ENCODE measurements at places on chromosomes 6 and 20.

GRCh38 chr6:19838442-19839236 is 1.5 kb downstream of the ID4 start:
- DNase-seq, result no peak

- DNase-seq, result no peak
Observed at GRCh38 chr6:151325075-151326050, 66.0 kb downstream of the ZBTB2 start.

DNA sequence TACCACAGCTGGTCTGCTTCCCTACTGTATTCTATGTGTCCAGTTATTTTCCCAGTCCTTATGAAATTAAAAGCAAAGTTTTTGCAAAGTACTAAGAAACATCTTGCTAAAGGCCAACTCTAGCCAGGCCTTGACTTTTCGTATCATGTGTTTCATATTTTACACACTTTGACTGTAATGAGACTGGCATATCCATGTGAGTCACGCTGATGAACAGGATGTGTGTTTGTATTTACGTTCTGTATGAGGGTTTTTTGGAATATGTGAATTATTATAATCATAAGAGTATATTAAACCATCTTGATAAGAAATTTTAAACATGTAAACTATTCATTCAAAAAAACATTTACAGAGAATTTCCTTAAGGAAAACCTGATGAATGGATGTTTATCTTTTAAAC is 59.7 kb downstream of the EYA4 start:
- no peak for DNase-seq

GRCh38 chr20:62845416-62846160 is 16.0 kb downstream of the TCFL5 start:
- no peak for DNase-seq

- DNase-seq, result no peak
Observed at GRCh38 chr6:110538416-110539160, 62.2 kb upstream of the SLC22A16 start.

- DNase-seq, result peak; percentile 45
Observed at GRCh38 chr20:62405108-62405980, 1.7 kb downstream of the CABLES2 start.

- no peak for DNase-seq
Observed at GRCh38 chr20:13061381-13061780, 52.6 kb downstream of the SPTLC3 start.

GRCh38 chr20:57805747-57806146 is 95.9 kb upstream of the PMEPA1 start:
- DNase-seq, result no peak

GRCh38 chr6:29561091-29561490 is 1.6 kb upstream of the UBD start:
- no peak for DNase-seq

DNA sequence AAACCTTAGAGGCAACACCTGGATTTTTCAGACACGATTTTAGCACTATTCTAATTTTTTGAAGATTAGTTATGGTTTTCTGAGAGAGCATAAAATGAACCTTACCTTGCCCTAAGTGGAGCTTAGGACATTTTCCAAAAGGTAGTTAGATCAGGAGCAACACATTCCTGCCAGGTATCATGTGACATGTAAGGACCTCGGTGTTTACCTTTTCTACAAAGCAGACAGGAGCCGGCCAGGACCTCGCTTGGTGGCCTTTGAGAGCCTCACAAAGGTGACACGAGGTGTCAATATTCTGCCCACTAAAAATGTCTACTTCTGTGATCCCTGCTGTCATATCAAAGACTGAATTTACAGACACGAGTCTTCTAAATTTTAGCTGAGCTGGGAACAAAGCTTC is 174.9 kb downstream of the SMOC2 start:
- no peak for DNase-seq

DNA sequence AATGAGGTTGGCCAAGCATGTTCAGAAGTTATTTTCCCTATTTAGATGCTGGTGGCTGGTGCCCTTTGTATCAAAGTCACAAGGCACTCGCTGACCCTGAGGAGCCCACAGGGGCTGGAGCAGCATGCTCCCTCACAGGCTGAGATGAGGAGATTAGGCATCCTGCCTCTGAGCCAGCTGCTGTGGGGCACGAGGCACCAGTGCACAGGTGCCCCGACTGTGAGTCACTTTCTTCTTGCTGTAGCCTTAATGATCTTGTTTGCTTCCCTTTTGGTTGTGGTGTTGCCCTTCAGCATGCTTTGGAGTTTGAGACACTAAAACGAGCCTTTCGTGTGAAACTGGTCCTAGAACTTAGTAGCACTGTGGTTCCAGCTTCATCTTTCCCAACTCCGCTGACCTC is 4.3 kb downstream of the PSMG4 start:
- DNase-seq, result no peak

All from CD14-positive monocyte (primary cell).